ENCODE measurements at places on chromosomes 12 and 14.

DNA sequence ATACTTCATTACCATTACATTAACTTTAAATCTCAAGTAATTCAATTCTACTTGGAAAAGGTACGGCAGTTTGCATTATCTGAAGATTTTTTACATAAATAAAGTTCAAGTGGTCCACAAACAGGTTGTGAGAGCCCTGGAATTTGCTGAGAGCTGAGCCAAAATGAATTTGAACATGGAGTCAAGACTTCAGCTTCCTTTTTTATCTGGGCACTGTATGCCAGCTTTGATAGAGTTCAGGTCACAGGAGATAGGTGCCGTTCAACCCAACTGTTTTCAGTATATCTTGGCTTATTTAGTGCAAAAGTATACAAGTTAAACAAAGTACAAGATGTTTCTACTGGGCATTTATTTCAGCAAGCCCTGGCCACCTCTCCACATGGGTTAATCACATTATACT, 28.8 kb downstream of the HNRNPC start:
- DNase-seq, result no peak

DNA sequence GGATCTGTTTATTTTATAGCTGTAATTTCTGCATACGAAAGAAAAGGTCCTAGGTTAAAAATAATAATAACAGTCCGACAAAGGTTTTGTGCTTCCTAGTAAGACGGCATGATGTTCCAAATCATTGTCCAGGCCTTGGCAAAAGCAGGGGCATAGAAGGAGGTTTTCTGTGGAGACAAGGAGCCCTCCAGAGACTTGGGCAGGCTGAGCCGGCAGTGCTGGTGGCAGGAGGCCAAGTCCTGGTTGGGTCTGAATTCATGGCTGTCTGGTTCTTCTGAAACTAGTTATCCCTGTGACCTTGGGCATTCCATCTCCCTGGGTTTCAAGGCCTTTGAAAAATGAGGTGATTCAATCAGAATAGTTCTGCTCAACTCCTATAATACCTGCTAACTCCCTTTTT, 44.0 kb downstream of the KCNK13 start:
- no peak for DNase-seq

- DNase-seq, result no peak
These were observed 42.0 kb upstream of the CHPT1 start for GRCh38 chr12:101655393-101655792.

DNA sequence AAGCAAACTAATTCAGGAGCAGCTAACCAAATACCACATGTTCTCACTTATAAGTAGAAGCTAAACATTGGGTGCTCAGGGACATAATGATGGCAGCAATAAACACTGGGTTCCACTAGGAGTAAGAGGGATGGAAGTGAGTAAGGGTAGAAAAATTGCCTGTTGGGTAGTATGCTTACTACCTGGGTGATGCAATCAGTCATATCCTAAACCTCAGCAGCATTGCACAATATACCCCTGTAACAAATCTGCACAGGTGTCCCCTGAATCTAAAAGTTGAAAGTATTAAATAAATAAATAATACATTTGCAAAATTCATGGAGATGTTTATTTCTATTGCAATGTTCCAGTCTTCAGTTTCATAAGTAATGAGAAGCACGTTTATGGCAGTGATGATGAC, 409.8 kb upstream of the FOXG1 start:
- no peak for DNase-seq

- no peak for DNase-seq
These were observed 46.9 kb upstream of the FLRT2 start for GRCh38 chr14:85483037-85483436.

- DNase-seq, result no peak
These were observed 69.5 kb downstream of the LLPH start for GRCh38 chr12:66061076-66061475.

DNA sequence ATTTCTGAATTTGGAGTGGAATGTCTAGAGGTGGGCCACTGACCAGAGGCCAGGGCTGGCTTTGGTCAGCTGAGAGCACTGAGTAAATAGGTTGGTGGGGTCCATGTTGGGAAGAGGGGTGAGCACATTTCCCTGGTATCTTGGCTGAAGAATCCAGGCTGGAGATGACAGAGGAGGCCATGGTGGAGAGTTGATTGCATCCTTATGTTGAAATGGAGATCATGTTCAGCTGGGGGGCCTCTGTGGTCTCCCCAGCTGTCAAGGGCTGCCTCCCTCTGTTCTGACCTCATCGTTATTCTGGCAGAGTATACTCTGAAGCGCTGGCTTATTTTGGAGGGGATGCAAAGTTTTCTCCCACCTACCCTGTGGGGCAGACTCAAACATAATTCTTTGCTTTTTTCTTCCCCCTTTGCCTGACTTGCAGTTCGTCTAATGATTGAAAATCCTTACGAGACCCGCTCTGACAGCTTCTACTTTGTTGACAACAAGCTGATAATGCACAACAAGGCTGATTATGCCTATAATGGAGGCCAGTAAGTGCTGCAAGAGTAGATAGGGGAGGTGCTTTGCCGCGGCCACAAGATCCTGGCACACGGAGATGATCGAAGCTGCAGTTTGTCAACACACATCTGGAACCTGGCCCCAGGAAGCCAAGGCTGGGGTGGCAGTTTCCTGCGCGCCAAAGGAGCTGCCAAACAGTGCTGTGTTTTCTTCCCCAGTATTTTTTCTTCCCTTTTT, 6.0 kb upstream of the ACADS start:
- DNase-seq, result no peak

GRCh38 chr14:42299692-42300091, 693.0 kb downstream of the LRFN5 start:
- no peak for DNase-seq

DNA sequence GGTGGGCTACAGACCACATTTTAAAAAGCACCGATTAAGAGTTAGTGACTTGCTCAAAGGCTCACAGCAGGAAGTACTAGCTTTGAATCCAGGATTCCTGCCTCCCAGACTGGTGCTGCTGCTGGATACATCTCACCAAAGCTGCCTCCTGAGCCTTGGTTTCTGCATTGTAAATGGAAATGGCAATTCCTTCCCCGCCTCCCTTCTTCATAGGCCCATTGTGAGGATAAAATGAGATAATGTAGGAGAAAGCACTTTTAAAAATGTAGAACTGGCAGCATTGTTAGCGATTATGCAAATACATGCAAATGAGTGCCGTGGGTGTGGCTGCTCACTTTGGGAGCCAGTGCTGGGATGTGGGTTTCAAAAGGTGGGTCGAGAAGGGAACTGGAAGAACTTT, 15.4 kb downstream of the PDE1B start:
- no peak for DNase-seq

DNA sequence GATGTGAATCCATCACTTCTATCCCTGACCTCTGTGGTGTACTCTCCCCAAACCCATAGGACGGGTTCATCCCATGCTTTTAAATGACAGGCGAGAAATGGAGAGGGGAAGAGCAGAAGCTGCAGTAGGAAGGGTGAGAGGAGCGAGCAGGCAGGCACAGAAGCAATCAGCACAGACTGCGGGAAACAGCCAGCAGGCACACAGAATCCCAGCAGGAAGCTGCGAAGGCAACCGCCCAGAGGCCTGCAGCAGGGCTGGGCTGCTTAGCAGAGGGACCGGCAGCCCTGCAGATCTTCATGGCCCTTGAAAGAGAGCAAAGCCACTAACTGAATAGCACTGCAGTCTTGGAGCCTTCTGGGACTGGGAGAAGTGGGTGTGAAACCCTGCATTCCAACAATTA, 287.0 kb upstream of the FKBP4 start:
- no peak for DNase-seq

- DNase-seq, result no peak
These were observed 135.3 kb downstream of the SLC38A6 start for GRCh38 chr14:61116369-61116768.

- no peak for DNase-seq
These were observed 5.7 kb downstream of the NEDD8 start for GRCh38 chr14:24226473-24226872.

GRCh38 chr14:38874721-38875120, 228.3 kb downstream of the SEC23A start:
- DNase-seq, result no peak

GRCh38 chr14:103247169-103247606, 86.8 kb upstream of the EIF5 start:
- no peak for DNase-seq

GRCh38 chr14:105363847-105364708, 34.3 kb upstream of the TEX22 start:
- peak; percentile 32 for DNase-seq

- DNase-seq, result no peak
These were observed 107.1 kb upstream of the MYL2 start for GRCh38 chr12:111027431-111027830.

- DNase-seq, result no peak
These were observed 528.2 kb downstream of the MED13L start for GRCh38 chr12:115749071-115749841.

DNA sequence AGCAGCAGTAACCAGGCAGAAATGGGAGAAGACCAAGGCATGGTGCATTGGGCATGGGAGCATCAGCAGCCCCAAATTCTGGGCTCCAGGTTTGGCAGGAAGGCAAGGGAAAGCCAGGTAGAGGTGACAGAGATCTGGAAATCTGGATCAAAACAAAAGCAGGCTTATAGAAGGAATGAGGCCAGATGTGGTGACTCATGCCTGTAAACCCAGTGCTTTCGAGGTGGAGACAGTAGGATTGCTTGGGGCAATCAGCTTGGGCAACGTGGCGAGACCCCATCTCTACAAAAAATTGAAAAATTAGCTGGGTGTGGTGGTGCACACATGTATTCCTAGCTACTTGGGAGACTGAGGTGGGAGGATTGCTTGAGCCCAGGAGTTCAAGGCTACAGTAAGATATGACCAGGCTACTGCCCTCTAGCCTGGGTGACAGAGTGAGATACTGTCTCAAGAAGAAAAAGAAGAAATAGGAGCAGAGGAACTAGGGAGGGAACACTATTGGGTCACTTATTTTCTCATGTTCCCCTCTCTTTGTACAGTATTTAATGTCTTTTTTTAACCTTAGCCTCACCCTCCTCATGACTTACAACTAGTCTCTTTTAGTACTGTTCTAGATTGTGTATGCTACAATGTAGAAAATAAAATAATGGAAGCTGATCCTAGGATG, 25.1 kb downstream of the SLC4A8 start:
- DNase-seq, result no peak

- no peak for DNase-seq
These were observed 337.1 kb downstream of the TMEM121 start for GRCh38 chr14:105863296-105864108.

Data from activated CD4-positive, alpha-beta T cell treated with anti-CD3 and anti-CD28 coated beads for 4 hours (primary cell).